ENCODE measurements at places on chromosomes 13 and 19. TPM values are rescaled to one million over a fixed set of nuclear protein-coding genes. Genes with fewer than 3 reads are reported as not detected.

The RNF6 gene
- total RNA-seq = 19.2 TPM

The AMER2 gene
- not detected for total RNA-seq

- no peaks in the 10 kb centered on the region for H3K36me3 ChIP-seq
- no peak overlapping the region for H3K27ac ChIP-seq
- H3K4me3 ChIP-seq = no peak overlapping the region
- H3K27me3 ChIP-seq = peaks cover 96% of the 10 kb centered on the region
- no peak for DNase-seq
- no peaks in the 10 kb centered on the region for H3K4me1 ChIP-seq
Observed at GRCh38 chr19:29488316-29488715, 37.5 kb upstream of the VSTM2B start.

GRCh38 chr13:81377921-81378320 is 1037.0 kb upstream of the SPRY2 start:
- no peak for DNase-seq
- H3K36me3 ChIP-seq = no peaks in the 10 kb centered on the region
- H3K4me1 ChIP-seq = no peaks in the 10 kb centered on the region
- H3K27ac ChIP-seq = no peak overlapping the region

The PSG7 gene
- not detected for total RNA-seq
